ENCODE measurements at places on chromosomes 1 and 21.

GRCh38 chr1:226624526-226624925, 76.0 kb downstream of the STUM start:
- no peak for DNase-seq

DNA sequence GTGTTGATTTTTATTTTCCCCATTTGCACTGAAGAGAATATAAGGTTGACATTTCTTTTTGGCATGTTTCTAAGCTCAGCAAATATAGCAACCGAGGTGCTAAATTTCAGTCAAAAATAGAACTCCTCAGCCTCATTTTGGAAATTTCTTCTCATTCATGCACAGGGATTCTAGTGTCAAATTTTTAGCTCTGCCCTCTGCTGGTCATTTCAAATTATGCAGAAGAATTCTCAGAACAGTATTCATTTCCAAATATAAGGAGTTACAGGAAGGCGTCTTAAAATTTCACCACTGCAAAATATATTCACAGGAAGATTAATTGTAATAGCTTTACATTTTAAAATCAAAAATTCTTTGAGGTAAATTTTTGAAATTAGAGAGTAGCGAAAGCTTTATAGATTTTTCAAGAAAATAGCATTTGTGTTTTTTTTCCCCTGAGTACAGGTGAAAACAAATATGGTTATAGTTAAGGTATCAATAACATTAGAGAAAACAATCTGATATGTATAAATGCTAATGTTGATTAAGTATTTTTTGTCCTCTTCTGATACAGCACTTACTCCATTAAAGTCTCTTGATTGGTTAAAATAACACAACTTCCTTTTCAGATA, 57.9 kb downstream of the FMN2 start:
- DNase-seq = peak; percentile 46

DNA sequence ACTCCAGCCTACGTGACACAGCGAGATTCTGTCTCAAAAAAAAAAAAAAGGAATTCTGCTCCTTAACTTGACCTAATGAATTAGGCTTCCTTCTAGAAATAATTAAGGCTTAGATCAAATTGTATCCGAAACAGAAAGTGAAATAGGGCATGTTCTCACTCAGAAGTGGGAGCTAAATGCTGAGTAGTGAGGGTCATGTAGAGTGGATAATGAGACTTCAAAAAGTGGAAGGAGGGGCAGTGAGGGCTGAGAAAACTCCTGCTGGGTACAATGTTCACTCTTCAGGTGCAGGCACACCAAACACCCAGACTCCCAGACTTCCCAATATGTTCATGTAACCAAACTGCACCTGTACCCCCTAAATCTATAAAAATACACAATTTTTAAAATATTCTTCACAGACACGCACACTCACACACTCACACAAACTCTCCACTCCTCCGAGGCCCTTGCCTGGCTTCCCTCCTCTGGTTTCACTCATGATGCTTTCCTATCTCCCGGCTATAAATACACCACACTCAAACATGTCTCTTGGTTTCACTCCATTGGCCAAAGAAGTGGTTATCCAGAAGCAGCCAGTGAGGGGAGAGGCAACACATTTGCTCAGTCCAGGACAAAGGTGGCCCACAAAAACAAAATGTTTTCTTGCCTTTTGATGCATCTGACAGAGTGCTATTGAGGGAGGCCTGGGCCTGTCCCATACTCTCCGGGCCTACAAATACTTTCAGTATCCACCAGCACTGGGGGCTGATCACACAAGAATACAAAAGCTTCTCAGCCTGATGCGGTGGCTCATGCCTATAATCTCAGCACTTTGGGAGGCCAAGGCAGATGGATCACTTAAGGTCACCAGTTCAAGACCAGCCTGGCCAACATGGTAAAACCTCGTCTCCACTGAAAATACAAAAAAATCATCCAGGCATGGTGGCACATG, 249.2 kb downstream of the TOMM20 start:
- DNase-seq = no peak

DNA sequence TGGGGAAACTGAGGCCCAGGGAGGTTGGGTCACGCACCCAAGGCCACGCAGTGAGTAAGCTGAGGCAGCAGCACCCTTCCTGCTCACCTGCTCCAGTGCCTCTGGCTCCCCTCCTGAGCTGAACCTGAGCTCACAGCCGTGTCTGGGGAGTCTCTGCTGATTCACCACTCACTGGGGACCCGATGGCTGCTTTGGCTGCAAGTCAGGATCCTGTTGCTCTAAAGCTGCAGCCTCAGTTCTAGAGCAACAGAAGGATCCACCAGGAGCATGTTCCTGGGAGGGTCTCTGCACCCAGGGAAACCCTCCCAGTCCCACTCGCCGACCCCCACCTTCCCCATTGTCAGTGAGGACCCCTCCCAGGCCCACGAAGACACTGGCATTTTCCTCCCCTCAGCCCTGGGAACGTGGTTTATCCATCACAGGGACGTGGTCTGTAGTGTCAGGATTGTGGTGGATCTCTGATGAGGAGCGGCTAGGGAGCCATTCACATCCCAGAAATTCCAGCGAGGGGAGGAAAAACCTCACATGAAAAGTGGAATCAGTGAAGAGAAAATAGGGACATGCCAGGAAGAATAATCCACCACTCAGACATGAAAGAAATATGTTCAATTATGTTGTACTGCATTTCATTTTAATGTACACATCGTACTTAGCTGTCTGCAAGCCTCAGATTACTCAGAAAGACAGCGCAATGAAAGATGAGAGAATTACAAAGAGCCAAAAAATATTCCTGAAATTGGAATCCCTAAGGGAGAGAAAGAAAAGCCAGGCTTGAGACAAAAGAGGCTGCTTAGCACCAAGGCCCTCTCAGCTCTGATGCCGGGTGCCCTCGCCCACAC, 447.2 kb downstream of the MATN1 start:
- DNase-seq = no peak

- DNase-seq = no peak
Observed at GRCh38 chr1:6770751-6771440, 14.4 kb upstream of the CAMTA1 start.

- DNase-seq = no peak
Observed at GRCh38 chr1:6041432-6042062, 4.1 kb upstream of the KCNAB2 start.

DNA sequence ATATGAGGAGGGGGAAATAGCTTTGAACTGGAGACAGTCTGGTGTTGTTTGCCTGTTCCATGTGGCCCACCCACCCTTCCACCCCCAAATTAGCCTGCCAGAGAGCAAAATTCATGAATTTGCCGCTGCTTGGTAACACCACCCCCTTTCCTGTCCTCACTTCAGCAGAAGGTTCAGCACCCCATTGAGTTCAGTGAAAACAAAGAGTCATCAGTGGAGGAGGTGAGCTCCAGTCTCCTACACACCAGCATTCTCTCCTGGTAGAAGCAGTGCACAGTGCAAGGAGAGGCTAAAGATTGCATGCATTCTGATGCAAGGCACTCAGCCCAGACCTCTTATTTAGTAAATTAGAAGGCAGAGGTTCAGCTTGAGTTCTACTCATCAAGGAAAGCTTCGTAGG, 99.7 kb upstream of the DYNLT5 start:
- no peak for DNase-seq

DNA sequence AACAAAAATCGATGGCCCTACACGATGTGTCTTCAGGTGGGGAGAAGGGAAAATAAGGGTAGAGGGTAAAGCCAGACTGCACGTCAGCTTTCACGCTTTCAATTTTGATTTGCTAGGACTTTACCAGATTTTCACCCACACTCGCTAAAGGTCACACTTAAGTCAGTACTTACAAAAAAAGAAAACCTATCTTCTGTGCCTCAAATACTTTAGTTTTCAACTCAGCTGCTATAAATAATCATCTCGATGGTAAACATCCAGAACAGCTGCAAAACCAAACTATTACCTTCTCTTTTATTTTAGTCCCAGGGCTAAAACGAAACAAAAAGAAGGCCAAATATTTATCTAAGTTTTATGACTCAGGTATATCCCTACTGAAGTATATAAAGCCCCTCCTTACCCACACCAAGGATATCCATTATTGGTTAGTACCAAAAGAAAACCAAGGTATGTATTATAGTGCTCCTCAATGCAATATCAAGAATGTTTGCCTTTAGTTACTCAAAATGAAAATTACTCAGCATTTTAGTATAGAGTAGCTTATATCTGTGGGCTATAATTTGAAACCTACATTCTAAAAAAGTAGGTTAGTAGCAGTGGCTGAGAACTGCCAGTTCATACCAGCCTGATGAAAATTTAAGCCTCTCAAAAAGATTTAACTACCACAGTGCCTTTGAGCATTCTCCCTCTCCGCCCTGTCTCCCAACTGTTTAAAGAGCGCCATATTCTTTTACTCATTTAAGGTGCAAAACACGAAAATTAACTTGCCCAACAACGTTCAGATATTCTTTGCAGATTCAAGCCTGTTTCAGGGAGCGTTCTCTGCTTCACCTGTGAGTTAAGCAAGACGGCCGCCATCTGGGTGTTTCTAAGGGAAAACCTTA, 1.5 kb downstream of the CSDE1 start:
- DNase-seq = no peak

DNA sequence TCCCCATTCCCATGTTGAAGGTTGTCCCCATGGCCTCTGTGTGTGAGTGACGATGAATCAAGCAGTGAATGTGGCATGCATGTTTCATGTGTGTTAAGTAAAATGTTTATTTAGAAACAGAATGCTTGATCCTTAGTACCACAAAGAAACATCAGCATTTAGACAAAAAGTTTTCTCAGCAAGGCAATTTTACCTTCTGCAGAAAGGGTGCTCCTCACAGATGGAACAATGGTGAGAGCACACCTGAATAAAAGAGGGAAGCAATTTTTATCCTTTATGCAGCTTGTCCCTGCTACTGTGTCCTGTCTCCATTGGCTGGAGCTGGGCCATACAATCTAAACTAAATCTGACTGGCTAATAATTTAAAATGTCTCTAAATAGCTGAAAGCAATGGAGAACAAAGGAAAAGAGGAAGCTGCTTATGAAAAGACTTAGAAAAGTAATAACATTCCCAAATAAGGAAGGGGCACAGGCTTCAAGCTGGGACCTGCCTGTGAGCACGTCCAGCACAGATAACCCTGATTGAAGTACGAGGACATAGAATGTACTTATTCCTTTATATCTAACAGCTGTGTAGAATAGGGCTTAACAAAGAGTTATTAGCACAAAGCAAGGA, 8.4 kb upstream of the SMYD3 start:
- DNase-seq = no peak

- no peak for DNase-seq
Observed at GRCh38 chr1:96238426-96238825, 483.2 kb upstream of the PTBP2 start.

DNA sequence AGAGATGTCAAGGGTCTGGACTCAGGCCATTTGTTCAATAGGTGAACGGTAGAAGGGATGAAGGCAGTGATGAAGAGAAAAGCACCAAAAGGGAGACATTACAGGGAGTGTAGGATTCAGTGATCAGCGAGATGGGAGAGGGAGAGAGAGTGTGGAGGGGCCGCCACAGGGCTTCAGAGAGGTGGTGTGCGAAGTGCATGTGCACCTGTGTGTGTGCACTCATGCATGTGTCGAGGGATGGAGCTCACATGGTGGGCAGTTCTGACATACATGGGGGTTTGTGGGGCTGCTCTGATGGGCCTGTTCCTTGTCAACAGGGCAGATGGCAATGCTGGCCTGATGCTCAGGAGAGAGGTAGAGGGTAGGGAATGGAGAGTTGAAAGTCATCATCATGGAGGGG, 11.4 kb upstream of the KCNA2 start:
- DNase-seq = no peak

- no peak for DNase-seq
Observed at GRCh38 chr1:163388970-163389369, 67.2 kb downstream of the NUF2 start.

GRCh38 chr1:214542275-214543199, 8.9 kb downstream of the PTPN14 start:
- no peak for DNase-seq

GRCh38 chr1:10791105-10791951, 5.1 kb downstream of the CASZ1 start:
- no peak for DNase-seq

DNA sequence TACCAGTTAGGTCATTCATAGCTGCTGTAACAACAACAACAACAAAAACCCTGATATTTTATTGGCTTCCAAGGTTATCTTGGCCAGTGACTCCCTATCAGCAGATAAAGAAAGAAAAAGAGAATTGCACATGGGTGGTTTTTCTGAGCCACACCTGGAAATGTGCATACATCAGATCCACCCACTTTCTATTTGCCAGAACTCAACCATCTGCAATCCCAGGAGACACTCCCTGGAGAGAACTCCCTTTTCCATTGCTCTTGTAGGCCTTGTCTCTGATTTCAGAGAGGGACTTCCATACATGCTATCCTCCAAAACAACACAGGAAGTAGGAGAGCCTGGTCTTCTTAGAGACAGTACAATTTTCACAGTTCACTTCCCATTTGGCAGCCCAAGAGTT, 74.9 kb upstream of the ZC3H11B start:
- DNase-seq = no peak

DNA sequence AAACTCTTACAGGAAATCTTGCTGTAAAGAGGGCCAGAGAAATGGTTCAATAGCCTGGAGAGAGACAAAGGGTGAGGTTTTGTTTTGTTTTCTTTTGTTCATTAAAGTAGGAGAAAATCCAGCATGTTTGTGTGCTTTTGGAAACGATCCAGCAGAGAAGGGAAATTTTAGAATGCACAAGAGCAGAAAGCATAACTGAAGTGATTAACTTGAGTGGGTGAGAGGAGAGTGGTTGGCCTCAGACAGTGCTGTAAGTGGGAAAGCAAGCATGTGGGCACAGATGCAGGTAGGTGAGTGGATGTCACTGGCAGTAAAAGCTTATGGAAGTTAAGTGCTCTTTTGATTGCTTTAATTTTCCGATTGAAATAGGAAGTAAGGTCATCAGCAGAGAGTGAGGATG, 50.2 kb downstream of the EEIG2 start:
- no peak for DNase-seq

DNA sequence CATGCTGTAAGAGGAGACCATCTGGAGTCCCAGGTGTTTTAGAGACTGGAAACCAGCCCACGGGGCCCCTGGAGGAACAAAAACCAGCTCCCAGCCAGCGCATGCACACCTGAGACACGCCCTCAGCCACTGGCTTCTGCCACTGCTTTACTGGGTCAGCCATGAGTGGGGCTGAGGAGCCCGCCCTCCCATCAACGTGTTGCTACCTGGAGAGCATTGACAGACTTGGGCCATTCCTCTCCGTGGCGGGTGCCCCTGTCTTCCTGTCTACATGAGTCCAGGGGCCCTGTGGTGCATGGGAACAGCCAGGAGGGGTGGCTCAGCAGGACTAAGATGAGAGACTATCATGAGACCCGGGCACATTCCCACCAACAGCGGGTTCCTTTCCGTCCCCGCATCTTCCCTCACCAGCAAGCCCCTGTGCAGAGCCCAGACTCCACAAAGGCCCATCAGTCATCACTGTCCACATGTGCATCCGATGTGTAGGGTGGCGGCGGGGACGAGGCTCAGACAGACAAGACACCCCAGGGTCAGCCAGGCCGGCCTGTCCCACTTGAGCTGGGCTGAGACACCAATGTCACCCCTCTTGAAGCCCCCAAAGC, 45.4 kb upstream of the POFUT2 start:
- DNase-seq = no peak

- no peak for DNase-seq
Observed at GRCh38 chr1:78972723-78973122, 33.8 kb downstream of the ADGRL4 start.

- peak; percentile 36 for DNase-seq
Observed at GRCh38 chr21:29372063-29372802, 73.5 kb downstream of the BACH1 start.

GRCh38 chr21:31543191-31543590, 116.3 kb upstream of the SOD1 start:
- DNase-seq = peak; percentile 35
